ENCODE measurements at places on chromosomes 4 and X.

DNA sequence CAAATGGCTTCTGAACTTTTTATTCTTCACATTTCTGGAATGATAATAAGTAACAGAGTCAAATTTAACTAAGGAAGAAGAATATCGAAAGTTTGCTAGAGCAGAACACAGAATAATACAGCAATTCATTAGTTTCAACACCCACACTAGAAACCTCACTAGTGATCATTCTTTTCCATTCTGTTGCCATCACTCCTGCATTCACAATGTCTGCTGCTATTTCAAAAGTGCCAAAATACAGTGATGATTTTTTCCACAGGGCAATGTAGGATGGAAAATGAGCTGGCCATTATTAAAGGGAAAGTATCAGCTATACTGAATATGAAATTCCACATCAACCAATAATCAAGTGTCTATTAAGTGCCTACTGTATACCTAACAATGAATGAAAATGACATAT, 186.7 kb downstream of the USP46 start:
- no peak for DNase-seq

GRCh38 chr4:36337665-36338185, 56.3 kb downstream of the DTHD1 start:
- no peak for DNase-seq

DNA sequence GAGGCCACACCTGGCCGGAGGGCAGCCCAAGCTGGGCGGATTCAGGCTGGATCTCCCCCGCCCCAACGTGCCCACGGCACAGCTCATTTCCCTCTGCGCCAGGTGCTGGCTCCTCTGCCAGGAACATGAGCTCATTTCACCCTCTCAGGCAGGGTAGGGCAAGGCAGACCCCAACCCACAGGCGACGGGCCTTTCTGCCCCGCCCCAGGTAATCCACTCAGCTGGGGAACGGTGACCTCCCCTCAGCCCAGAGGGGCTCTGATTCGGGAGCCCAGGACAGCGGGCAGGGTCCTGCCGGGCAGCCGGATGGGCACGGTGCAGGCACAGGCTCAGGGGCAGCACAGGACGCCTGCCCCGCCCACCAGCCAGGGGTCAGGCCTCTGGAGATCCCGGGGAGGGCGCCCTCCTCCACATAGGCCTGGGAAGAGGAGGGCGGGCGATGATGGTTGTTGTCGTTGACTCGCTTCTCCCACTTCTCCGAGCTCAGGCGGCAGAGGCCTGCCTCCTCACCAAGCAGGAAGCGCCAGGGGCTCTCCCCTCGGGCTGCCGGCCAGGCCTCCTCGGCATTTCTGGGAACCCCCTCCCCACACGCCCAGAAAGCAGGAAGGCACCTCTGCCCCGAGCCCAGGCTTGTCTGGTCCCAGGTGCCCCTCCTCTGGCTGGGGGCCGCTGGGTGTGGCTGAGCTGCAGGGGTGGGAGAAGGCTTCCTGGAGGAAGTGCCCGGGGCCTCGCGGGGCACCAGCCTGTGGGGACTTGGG, 31.1 kb downstream of the TACC3 start:
- DNase-seq = no peak

DNA sequence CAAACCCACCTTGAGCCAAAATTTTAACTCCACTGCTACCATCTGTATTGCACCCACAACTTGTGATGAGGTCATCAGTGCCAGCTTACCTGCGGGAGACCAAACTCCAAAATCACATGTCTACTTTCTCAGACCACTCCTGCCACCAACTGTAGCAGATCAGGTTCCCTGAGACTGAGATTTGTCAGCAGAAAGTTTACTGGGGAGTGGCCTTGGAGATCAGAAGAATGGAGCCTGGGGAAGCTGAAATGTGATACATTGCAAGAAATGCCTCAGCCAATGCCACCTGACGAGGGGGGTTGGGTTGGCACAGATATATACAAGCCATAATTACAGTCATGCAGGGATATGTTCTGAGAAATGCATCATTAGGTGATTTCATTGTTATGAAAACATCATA, 19.1 kb downstream of the HAUS3 start:
- no peak for DNase-seq

DNA sequence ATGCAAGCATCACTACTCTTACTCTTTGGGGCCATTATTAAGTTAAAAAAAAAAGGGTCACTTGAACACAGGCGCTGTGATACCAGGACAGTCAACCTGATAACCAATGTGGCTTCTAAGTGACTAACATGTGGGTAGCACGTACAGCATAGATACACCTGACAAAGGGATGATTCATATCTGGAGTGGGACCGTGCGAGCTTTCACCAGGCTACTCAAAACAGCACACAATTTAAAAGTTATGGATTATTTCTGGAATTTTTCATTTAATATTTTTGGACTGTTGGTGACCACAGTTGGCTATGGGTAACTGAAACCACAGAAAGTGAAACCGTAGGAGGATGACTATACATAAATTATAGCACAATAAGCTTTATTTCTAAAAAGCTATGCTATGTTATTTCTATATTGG, 113.8 kb upstream of the STIM2 start:
- DNase-seq = no peak

DNA sequence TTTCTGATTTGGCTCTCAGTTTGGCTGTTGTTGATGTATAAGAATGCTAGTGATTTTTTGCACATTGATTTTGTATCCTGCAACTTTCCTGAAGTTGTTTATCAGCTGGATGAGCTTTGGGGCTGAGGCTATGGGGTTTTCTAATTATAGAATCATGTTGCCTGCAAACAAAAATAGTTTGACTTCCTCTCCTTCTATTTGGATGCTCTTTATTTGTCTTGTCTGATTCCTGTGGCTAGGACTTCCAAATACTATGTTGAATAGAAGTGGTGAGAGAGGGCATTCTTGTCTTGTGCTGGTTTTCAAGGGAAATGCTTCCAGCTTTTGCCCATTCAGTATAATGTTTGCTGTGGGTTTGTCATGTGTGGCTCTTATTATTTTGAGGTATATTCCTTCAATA, 734.7 kb upstream of the FAM241A start:
- peak; percentile 28 for DNase-seq

- no peak for DNase-seq
Measured at GRCh38 chrX:46913667-46914066, 1.4 kb downstream of the JADE3 start.

- DNase-seq = peak; percentile 57
Measured at GRCh38 chr4:39037491-39037825, 5.2 kb upstream of the TMEM156 start.

DNA sequence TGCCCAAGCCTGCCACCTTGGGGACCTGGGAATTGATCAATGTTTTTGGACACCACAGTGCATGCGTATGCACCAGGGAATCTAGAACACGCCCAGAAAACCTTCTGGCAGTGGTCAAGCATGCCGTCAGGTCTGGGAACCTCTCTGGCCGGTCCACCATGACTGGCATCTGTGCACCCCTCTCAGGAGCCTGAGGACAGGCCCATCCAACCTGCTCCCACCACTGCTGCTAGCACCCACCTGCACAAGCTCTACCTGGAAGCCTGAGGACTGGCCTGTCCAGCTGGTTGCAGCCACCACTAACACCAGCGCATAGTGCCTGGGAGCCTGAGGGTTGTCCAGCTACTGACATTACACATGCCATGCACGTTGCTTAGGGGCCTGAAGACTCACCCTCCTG, 162.1 kb upstream of the GALNTL6 start:
- DNase-seq = no peak

All from SJSA1 (cell line).